ENCODE measurements at places on chromosomes 7 and 10. TPM values are rescaled to one million over a fixed set of nuclear protein-coding genes. Genes with fewer than 3 reads are reported as not detected.
A peak's percentile ranks its signal among the peaks of the same experiment; 100 is the strongest.

ZNF248 gene
- polyA plus RNA-seq = 6.9 TPM

DNA sequence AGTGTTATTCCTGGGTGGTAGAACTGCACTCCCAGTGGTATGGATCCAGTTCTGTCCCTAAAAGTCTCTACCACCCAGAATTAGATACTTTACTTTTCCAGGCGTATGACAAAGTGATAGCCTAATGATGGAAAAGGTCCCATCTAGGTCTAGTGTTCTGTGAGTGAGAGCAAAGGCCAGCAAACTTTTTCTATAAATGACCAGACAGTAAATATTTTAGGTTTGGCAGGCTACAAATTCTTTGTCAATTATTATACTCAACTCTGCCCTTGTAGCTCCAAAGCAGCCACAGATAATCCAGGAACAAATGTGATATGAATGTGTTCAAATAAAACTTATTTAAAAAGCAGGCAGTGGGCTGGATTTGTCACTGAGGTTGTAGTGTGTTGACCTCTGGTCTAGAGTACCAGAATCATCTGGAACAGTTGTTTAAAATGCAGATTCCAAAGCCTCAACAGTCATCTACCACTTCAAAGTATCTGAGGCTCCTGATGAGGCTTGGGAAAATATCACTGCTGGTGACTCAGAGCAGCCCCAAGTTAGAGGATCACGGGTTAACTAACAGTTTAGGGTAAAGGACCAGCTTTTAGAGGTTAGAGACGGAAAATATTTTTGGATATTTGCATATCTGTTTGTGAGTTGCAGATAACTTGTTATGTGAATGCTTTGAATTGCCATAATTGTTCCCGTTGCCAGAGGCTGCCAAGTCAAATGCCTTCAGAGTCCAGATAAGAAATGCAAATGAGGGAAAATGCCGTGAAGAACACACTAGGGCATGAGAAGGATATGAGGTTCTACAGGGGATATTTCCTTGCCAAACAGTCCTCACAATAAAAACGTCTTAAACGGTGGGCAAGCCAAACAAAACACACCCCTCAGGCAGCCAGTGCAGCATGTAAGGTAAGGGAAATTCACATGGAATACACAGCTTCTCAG lies 19.4 kb downstream of the NRAP start:
- DNase-seq = peak; percentile 84

- DNase-seq = no peak
These were observed 84.8 kb upstream of the AGBL3 start for GRCh38 chr7:134901389-134902020.

- no peak for DNase-seq
These were observed 100.9 kb downstream of the FOXL3 start for GRCh38 chr7:390761-391410.
